ENCODE measurements at places on chromosomes 13 and 19.

- no peak for DNase-seq
Measured at GRCh38 chr19:19372656-19373416, 32.6 kb upstream of the GATAD2A start.

DNA sequence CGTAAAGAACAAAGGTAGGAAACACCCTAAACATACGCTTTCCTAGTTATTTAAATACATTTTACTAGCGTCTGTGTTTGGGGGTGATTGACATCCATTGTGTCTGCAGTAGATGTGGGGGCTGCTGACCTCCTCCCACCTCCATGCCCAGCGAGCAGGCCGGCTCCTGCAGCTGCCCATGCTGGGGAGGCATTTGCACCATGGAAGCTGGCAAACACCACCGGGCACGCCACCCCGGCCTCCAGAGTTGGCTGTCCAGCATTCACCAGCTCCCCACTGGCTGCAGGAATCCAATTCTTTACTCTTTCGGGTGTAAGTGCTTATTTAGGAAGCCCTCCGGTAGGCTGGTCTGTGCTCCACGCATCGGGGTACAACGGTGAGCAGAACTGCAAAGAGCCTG, 115.4 kb upstream of the USP29 start:
- DNase-seq = no peak

DNA sequence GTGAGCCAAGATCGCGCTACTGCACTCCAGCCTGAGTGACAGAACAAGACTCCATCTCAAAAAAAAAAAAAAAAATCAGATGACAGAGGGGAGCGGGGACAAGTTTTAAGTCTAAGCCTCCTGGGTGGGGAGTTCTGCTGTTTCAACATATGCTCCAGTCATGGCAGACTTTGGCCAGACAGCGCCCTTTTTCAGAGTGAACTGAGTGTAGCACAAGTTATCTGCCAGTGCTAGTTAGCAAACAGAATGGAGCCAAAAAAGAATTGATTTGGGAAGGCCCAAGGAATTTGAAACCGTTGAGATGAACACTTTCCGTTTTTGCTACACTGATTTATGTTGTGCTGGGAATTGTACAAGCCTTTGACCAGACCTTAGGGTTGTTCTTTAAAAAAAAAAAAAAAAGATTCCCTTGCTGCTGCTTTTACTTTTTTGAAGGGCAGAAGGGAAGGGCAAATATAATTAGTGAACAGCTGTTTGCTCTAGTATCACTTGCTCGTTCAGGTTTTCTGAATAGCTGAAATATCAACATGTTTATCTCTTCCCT, 5.7 kb downstream of the ACTN4 start:
- no peak for DNase-seq

DNA sequence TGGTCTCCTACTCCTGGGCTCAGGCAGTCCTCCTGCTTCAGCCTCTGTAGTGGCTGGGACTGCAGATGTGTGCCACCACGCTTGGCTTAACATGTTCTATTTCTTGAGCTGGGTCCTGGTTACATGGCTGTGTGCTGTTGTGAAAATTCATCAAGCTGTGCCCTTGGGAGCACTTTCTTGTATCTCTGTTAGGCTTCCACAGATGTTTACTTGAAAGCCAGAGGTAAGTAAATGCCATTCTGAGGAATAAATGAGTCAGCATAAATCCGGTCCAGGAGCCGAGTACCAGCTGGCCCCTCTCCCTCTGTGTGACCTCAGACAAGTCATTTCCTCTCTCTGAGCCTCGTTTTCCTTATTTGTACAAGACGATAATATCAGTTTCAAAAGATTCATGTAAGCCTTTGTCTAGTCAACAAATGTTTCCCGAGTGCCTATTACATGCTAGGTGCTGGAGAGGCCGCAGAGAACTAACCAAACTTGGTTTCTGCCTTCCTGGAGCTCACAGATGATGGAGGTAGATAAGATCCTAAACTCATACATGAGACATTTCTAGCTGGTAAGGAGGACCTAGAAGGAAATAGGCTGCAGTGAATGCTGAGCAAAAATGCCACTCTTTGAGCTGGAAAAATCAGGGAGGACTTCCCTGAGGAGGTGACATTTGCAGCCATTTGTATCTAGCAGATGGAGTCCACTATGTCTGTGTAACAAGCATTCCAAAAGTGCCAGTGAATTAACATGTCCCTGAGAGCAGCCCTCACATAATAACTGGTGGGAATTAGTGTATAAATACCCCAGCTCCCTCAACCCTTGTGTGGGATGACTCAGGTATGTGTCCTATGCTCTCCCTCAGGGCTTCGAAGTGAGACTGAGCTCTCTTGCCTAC, 2.7 kb upstream of the RASAL3 start:
- no peak for DNase-seq

DNA sequence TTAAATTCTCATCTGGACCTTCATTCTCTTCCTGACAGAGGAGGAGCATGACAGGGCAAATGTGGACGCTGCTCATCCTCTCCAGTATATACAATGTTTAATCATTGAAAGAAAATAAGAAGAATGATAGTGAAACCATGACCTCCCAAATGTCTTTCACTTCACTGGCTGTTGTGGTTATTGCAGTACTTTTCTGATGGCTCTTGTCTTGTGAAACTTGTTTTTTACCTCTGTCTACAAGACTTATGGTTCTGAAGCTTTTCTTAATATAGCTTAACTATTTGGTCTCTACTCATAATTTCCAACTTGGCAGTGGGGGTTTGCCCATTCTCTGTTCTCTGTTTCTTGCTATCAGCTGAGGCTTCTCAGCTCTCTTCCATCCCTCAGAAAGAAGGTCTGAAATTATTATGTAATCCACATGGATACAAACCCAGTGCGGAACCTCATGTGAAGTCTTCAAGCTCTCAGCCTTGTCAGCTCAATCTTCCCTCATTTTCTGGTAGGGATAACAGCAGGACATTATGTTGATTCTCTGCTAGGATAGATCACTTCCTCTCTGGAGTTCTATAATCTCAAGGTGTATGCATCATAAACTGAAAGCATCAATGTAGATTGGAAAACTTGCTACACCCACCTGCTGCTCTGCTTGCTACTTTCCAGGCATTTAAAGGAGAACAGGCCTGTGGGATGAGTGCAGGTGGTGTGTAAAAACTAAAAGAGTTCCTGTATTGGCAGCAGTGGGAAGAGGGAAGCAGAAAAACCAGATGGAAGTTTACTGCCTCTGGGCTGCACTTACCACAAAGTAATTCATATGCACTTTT, 250.3 kb upstream of the HTR2A start:
- DNase-seq = no peak

- no peak for DNase-seq
Measured at GRCh38 chr19:45782820-45783785, 813 bp upstream of the DMPK start.

- no peak for DNase-seq
Measured at GRCh38 chr13:23715092-23715761, 145.0 kb downstream of the TNFRSF19 start.

DNA sequence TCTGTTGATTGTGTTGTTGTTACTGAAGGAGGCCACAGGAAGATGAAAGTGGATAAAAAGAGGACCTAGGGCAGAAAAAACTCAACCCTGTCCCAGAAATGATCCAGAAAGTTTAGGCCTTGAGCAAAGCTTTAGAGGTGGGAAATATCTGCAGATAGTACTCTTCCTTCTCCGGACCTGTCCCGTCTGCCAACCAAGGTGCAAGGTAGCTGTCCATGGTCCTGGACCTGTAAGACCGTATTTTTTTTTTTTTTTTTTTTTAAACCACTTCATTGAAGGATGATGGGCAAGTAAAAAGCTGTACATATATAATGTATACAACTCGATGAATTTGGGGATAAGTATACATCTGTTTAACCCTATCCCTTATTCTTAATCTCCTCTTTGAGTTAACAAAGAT, 225.9 kb downstream of the OLFM4 start:
- no peak for DNase-seq

- DNase-seq = no peak
Measured at GRCh38 chr19:47094557-47095475, 18.8 kb downstream of the ZC3H4 start.

DNA sequence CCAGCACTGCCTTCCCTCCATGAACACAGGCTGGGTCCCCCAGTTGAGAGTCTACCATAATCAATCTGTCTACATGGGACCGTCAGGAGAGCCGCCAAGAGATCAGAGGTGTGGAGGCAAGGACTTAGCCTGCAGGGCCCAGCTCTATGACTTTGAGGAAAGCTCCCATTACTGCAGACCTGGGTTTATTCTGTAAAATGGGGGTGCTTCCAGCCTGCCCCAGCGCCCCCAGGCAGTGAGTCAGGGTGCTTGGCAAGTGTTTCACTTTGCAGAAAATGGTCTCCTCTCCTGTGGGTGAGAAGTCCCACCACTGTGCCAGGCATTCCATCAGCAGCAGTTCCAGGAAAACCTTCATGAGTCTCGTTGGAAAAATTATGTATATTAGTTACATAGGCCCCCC, 75.5 kb upstream of the VSTM2B start:
- DNase-seq = no peak

- DNase-seq = no peak
Measured at GRCh38 chr13:114102131-114102520, 30.3 kb downstream of the RASA3 start.

DNA sequence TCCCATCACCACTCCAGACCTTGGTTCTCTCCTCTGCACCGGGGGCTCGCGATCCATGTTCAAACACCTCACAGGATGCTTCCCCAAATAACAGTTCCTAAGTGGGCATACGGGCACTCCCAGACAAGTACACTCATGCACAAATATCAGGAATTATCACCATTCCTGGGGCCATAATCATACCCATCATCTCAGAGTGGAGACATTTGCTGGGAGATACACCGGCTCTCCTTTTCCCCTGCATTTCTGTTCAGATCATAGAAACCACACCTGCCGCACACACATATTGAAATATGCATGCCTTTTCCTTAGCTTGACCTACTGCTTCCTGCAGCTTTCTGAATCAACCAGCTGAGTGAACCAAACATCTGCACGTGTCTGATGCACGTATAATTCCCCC, 33.9 kb upstream of the MBNL2 start:
- no peak for DNase-seq

DNA sequence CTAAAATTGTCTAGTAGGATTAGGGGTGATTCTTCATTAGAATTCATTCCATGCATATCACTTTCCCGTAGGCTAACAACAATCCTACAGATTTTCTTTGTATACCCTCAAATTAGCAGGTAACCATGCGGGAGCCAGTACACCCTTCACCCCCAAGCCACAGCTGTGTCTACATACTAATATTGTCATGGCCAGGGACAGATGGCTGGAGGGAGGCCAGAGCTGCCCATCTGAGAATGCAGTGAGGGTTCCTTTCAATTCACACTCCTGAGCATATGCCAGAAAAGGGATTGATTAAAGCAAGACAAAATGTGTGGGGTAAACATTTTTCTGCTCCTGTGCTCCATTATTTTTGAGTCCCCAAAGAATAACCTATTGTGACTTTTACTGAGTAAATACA, 68.9 kb downstream of the FREM2 start:
- DNase-seq = no peak

DNA sequence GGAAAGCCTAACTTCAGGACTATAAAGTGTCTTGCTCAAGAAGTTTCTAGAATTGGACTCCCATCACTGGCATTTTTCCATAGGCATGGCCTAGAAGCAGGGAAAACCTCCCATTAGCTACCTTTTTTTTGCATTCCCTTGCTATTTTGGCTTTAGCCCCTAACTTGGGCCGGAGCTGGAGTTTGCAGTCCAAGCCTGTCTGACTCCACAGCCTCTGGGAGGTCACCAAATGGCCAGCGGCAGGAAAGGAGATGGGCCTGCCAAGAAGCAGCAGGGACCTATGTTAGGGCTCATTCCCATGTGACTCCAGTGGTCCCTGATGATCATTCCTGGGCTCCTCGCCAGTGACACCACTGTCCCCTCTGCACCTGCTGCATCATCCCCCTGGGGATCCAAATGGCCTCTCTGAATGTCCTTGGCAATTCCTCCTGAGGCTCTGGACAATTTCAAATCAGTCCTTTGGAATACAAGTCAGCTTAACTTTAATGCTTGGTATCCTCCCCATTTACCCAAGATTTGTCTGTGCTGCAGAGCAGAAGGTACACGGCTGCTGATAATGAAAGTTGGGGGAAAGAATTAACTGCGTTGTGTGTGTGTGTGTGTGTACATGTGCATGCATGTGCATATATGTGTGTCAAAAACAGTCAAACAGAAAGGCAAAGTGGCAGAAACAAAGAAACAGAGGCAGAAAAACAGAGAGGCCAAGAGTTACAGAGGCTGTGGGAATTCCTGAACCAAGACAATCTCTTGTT, 69.8 kb upstream of the SERP2 start:
- no peak for DNase-seq

GRCh38 chr13:31431722-31432137, 232.0 kb downstream of the B3GLCT start:
- no peak for DNase-seq

- no peak for DNase-seq
Measured at GRCh38 chr13:31172535-31172934, 10.8 kb upstream of the HSPH1 start.

GRCh38 chr13:39254601-39255000, 216.3 kb downstream of the NHLRC3 start:
- no peak for DNase-seq

GRCh38 chr19:18128044-18128443, 24.9 kb upstream of the PIK3R2 start:
- DNase-seq = no peak

DNA sequence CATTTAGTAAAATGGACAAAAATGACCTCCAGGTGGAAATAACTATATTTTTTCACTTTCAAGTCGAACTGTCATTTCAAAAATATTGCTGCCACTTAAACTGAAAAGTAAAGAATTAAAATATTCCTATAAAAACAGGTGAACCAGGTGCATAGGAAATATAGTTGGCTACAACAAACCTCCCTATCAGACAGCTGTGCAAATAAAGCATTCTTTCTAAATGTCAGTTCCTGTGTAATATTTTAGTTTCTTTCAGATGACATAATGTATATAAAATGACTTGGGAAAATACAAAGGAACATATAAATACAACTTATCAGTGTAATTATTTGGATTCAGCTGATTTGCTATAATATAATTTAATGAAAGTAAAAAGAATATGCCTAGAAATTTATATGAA, 403.5 kb upstream of the GPC6 start:
- DNase-seq = no peak

GRCh38 chr13:111121506-111121905, 6.4 kb downstream of the ARHGEF7 start:
- DNase-seq = no peak

GRCh38 chr19:31314849-31315629, 34.2 kb downstream of the TSHZ3 start:
- DNase-seq = no peak

- no peak for DNase-seq
Measured at GRCh38 chr13:25717666-25718197, 334.1 kb downstream of the SHISA2 start.

DNA sequence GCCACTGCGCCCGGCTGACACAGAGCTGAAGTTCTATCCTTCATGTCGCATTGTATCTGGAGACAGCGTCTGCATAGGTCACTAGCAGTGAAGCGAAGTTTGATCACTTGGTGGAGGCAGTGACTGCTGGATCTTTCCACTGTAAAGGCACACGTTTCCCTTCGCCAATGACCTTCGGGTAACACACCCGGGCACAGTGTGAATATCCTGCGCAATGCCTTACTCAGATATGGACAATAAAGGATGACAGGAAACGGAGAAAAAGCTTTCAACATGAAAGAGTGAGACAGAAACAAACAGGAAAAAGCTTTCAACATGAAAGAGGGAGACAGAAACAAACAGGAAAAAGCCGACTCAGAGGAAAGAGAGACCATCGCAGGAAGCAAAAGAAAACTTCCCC, 17.1 kb downstream of the ARL11 start:
- no peak for DNase-seq

- DNase-seq = no peak
Measured at GRCh38 chr19:41920882-41921576, 7.2 kb downstream of the ERFL start.

Data from hypothalamus (tissue), 51 donors.